ENCODE measurements at places on chromosomes 1 and 21.

DNA sequence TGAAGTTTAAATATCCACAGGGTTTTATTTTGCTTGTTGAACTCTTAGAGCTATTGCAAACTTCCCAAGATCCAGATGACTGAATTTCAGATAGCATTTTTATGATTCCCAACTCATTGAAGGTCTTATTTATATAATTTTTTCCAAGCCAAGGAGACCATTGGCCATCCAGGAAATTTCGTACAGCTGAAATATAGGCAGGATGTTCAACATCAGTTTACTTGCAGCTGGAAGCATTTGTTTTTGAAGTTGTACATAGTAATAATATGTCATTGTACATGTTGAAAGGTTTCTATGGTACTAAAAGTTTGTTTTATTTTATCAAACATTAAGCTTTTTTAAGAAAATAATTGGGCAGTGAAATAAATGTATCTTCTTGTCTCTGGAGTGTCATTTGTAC lies 32.8 kb upstream of the DDR2 start:
- no peak for ATAC-seq

DNA sequence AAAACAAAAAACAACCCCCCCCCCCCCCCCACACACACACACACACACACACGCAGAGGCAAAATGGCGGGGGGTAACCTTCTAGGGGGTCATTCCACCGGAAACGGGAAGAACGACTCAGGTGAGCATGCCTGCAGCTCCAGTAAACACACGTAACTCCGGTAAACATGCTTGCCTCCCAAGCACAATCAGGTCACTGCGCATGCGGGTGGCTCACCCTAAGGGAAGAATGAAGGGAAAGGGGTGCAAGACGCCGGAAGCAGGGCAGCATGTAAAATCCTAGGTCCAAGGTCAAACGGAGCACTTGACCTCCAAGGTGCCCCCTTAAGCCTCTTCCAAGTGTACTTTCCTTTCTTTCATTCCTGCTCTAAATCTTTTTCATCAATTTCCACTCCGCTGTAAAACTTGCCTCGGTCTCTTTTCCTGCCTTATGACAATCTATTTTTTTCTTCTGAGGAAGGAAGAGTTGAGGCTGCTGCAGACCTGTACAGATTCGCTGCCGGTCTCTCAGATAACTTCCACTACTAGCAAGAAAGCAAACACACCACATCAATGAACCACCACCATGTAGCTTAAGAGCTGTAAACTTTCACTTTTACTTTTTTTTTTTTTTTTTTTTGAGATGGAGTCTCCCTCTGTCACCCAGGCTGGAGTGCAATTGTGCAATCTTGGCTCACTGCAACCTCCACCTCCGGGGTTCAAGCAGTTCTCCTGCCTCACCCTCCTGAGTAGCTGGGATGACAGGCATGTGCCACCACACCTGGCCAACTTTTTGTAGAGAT lies 21.0 kb upstream of the CBR3 start:
- ATAC-seq, result peak; percentile 42

GRCh38 chr1:72892461-72892860 lies 610.1 kb upstream of the NEGR1 start:
- no peak for ATAC-seq

DNA sequence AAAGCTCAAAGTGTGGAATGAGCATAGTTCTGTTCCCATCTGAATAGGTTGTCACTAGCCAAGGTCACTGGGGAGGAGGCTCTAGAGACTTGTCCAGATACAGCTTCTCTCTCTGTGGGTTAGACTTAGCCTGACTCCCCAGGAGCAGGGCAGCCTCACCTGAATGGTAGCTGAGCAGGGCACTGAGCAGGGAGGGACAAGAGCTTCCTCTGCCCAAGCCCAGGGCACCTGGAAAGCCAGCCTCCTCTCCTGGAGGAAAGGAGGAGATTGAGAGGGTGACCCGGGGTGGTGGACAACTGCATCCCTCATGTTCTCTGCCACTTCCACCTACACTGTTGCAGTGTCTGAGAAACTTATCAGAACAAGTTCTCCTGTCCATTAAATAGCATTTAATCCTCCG lies 59.0 kb upstream of the F3 start:
- no peak for ATAC-seq

GRCh38 chr21:34865400-34866241 lies 183.5 kb downstream of the RUNX1 start:
- ATAC-seq, result peak; percentile 95

DNA sequence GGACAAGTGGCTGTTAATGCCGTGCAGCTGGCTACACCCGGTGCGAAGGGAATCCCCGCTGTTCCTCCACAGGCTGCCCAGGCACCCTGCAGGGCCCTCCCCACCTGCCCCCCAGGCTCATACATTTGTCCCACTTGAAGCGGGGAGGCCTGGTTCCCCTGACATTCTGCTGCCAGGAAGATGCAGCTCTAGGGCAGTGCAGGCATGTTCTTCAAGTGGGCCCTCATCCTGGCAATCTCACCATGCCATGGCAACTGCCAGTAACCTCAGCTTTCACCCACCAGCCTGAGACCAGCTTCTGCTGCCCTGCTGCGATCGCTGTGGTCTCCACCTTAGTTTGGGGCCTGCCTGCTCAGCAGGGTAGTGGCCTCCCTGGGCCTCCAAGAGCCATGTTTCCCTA lies 151.9 kb upstream of the COL6A1 start:
- no peak for ATAC-seq

- no peak for ATAC-seq
Observed at GRCh38 chr1:230067871-230068620, 1.0 kb downstream of the GALNT2 start.

DNA sequence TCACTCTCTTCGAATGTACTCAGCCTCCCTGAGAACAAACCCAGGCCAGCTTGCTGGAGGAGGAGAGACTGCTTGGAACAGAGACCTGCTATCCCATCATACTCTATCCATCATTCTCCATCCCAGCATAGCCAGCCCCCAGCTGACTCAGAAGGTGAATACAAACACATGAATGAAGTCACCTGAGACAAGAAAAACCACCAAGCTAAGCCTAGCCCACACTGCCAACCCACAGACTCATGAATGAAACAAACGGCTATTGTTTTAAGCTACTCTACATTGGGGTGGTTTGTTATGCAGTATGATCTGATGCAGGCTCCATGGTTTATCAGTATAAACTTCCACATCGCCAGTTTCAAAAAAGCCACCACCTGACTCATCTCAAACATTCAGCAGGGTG lies 395.6 kb downstream of the SETD4 start:
- no peak for ATAC-seq

GRCh38 chr1:101603726-101604125 lies 366.9 kb downstream of the S1PR1 start:
- no peak for ATAC-seq

- ATAC-seq, result no peak
Observed at GRCh38 chr1:154384650-154385489, 20.3 kb upstream of the IL6R start.

- ATAC-seq, result no peak
Observed at GRCh38 chr1:205049479-205049878, 6.5 kb downstream of the CNTN2 start.

- ATAC-seq, result no peak
Observed at GRCh38 chr1:157111396-157112165, 12.0 kb upstream of the ETV3L start.

GRCh38 chr1:37430103-37430985 lies 44.0 kb upstream of the ZC3H12A start:
- ATAC-seq, result no peak

DNA sequence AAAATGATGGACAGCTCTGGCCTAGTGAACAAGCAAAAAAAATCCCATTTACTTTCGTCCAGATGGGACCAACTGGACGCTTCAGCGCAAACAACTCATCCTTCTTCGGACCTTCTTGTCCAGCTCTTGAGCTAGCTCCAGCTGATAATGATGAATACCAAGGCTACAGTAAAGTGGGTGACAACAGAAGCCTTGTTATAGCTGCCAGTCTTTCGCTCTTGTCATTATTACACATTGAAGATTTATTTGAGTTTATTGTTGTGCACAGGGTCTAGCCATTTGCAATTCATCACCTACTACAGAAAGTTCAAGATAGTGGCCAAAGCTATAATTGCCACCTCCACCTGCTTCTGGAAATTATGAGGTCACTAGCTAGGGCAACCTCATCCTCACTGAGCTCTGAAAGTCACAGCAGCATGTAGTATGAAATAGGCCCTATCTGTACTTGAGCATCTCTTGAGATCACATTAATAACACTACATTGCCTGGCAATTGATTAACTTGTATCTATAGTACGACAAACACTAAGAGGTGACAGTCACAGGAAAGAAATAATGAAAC lies 76.9 kb downstream of the GPATCH2 start:
- no peak for ATAC-seq

- no peak for ATAC-seq
Observed at GRCh38 chr1:8303141-8303540, 14.8 kb upstream of the SLC45A1 start.

- ATAC-seq, result no peak
Observed at GRCh38 chr1:26034504-26035202, 11.3 kb downstream of the SLC30A2 start.

- ATAC-seq, result no peak
Observed at GRCh38 chr21:42414066-42414465, 10.4 kb downstream of the UBASH3A start.

GRCh38 chr1:14969006-14969405 lies 184.5 kb upstream of the TMEM51 start:
- no peak for ATAC-seq

DNA sequence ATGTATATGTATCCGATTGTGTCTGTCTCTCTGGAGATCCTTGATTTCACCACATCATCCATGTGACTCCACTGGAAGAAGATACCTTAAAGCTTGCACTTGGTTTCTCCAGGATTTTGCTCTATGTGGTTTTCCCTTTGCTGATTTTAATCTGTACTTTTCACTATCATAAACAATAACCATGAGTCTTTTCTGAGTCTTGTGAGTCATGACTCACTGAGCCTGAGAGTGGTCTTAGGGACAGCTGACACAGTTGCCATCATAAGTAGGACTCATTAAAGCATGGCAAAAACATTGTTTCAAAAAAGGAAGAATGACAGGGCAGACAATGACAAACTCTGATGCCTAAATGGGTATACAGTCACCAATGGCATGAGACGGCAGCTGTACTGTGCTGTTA lies 226.2 kb downstream of the AKT3 start:
- ATAC-seq, result no peak

- ATAC-seq, result no peak
Observed at GRCh38 chr1:111252786-111253185, 25.3 kb downstream of the CHI3L2 start.

- no peak for ATAC-seq
Observed at GRCh38 chr1:174550296-174550695, 102.5 kb downstream of the GPR52 start.

- no peak for ATAC-seq
Observed at GRCh38 chr1:156387870-156388173, 18.8 kb downstream of the RHBG start.

DNA sequence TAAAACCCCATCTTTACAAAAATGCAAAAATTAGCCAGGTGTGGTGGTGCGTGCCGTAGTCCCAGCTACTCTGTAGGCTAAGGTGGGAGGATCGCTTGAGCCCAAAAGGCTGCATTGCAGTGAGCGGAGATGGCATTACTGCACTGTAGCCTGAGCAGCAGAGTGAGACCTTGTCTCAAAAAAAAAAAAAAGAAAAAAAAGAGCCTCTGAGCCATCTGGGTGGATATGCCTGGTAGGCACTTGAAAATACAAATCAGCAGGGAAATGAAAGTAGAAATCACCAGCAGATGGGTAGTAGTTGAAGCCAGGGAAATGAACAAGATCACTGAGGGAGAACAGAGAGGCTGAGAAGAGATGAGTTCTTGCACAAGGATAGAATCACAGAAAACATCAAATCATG lies 131.0 kb upstream of the HMCN1 start:
- no peak for ATAC-seq

GRCh38 chr1:156021093-156021428 lies 310 bp upstream of the SSR2 start:
- no peak for ATAC-seq

DNA sequence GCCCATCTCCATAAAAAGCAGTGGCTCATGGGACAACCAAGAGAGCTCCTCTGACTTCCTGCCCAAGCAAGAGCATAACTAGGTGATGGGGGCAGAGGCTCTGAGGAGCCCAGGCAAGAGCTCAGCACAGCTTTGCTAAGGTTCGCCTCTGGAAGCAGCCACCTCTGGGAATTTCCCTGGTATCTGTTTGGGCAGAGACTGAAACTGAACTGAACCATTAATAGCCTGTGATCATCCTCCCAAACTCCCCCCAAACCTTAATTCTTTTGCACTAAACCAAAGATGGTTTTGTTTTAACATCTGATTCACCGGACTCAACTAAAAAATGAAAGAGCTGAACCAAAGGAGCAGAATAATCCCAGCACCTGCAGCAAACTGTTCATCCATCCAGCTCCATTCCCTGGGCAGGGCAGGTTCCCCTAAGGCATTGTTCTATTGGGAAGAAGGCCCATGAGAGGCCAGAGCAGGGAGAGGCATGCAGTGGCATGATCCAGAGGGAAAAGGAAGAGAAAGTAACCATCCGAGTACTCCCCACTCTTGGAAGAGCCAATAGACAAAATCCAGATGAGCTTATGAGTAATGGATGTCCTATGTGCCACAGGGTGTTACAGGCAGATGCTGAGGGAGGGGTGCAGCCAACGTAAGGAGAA lies 77.8 kb upstream of the KAZN start:
- ATAC-seq, result no peak

DNA sequence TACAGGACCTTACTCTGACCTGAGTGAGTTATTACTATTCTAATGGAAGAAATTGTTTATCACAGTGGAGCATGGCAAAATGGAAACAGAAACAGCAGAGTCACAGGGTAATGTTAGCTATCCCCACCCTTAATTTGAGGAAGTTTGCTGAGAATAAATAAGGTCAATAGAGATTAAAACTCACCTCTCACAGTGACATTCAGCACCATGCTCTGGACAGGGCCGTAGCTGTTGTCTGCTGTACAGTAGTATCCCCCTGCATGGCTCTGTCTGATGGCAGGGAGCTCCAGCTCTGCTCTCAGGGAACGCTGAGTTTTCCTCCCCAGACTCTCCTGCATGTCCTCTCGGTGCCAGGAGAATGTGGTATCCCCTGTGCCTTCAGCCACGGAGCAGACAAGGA lies 11.9 kb downstream of the FCRL4 start:
- peak; percentile 17 for ATAC-seq

DNA sequence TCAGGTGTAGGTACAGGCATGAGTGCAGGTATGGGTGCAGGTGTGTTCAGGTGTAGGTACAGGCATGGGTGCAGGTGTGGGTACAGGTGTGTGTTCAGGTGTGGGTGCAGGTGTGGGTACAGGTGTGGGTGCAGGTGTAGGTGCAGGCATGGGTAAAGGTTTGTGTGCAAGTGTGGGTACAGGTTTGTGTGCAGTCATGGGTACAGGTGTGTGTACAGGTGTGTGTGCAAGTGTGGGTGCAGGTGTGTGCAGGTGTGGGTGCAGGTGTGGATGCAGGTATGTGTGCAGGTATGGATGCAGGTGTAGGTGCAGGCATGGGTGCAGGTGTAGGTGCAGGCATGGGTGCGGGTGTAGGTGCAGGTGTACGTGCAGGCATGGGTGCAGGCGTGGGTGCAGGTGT lies 79.4 kb upstream of the ACTL8 start:
- no peak for ATAC-seq

DNA sequence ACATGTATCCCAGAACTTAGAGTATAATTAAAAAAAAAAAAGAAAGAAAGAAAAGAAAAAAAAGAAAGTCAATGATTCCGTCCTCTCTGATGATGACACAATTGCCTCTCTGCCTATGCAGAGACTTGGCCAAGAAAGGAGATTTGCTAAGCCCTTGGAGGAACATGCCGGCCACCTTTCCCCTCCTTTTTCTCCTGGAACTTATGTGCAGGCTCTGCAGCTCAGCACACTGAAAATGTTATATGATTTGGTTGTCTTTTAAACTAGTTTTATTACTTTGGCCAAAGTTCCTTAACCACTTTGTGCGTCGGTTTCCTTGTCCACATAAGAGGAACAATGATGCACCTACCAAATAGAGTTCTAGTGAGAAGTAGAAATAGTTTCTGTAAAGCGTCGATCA lies 111.4 kb upstream of the ZNF644 start:
- no peak for ATAC-seq

Measured in activated CD4-positive, CD25-positive, alpha-beta regulatory T cell treated with anti-CD3 and anti-CD28 coated beads, Interleukin-2, amount 50 U/mL, for 24 hours (primary cell).